Stimulated activated CD4-positive, alpha-beta T cell treated with anti-CD3 and anti-CD28 coated beads, Interleukin-1b, Interleukin-23, amount 100 ng/mL, for 1 hour (primary cell): ENCODE measurements at places on chromosomes 7 and 10.

GRCh38 chr7:45699015-45699309, 124.8 kb downstream of the ADCY1 start:
- no peak for DNase-seq

DNA sequence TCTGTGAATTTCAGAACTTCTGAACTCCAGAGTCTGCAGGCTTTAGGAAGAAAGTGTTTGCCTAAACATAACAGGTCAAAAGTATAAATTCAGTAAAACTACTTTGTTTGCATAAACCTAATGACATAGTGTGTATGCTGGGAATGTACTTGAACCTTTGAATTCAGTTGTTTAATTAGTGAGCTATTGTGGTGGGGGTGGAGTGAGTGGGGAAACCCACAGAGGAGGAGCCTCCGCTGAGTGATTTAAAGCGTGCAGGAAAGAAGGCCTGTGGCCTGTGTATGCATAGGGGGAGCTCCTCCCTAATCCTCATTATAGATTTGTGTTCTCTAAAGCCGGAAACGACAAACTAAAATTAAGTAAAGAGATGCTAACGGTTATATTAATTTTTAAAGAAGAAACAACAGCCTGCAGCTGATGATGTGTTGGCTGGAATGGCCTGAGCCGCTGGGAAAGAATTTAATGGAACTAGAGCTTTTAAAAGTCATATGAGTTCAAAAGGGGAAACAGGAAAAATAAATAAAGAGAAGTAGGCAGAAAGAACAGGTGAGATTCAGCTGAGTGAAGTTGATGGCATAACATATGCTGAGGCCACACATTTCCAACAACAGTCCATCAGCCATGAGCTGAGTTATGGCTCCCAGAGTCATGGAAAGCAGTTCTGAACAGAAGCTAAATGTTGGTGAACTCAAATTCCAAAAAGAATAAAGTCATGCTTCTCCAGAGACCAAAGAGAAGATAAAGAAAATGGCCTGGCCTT, 595.0 kb downstream of the GRM8 start:
- DNase-seq, result no peak

DNA sequence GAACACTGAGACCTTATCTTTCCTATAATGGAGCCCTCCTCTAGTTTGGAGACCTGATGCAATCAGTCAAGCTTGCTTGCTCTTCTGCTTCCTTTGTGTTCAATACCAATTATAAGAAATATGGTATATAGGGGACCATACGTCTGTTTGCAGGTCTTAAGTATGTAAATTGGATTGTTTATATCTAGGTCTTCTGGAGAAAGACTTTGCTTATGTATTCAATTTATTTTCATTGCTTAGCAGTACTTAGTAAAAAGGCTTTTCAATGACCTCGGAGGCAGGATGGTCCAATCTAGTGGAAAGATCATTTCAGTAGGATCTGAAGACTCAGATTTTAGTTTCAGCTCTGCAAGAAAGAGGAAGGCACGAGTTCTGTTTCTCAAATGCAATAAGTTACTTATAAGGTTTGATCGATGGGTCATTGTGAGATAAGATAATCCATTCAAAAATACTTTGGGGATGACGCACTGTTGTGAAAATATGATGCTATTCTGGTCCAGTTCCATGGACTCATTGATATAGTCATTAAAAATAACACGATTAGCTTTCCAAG, 571.6 kb downstream of the SH2D4B start:
- DNase-seq, result no peak

DNA sequence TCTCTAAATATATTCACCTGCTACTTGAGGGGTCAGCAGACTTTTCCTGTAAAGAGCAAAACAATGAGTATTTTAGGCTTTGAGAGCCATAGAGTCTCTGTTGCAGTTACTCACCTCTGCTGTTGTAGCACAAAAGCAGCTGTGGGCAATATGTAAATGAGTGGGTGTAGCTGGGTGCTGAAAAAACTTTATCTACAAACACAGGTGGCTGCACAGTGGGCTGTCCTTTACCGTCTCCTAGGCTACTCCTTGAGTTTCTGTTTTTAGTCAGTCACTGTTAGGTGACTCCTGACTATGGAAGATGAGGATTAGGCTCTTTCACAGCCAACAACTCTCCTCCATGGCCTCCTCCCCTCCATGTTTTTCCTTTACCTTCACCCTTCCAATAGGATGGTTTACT, 286.1 kb upstream of the C7orf33 start:
- no peak for DNase-seq

DNA sequence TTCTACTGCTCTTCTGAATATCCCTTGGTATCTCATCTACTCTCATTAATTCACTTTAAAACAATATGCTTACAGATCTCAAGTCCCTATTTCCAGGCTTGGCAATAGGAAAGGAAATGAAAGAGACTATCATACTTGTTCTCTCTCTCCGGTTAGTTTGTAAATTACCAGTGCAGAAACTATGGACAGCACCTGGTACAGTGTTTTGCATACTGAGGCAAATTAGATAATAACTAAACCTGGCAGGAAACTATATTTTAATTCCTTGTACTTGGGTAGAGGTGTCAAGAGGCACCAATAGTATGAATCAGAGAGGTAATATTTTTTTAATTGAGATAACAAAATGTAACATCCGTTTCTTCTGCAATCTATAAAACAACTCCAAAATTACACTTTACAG, 97.7 kb upstream of the TMEM196 start:
- no peak for DNase-seq

- DNase-seq, result no peak
These were observed 95.7 kb upstream of the PALS2 start for GRCh38 chr7:24477398-24478136.

GRCh38 chr10:104447331-104447730, 93.7 kb downstream of the CFAP58 start:
- DNase-seq, result no peak

- no peak for DNase-seq
These were observed 211.3 kb downstream of the BICC1 start for GRCh38 chr10:58723966-58724365.

DNA sequence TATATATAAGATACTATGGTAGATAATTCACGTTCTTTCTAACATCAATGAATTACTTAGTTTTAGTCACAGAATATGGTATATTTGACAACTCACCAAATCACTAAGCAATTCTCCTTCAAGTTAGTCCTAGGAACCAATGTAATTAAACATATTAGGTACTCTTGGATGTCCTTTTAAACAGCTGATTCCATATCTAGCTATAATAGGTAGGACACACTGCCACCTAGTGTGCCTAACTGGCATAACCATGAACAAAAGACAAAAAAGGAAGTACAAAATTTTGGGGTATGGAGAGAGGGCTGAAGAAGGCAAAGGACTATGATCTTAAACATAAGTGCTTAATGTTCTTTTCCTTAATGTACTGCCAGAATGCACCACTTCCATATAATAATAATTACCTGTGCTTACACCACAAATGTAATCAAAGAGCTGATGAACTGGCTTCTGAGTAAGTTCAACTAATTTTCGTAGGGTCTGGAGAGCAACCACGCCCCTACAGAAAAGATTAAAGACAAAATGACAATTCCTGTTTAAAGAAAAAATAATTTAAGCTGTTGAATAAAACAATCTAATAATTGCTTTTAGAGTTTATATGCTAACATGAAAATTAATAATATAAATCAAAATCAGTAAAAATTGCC, 28.7 kb downstream of the PNPLA8 start:
- peak; percentile 1 for DNase-seq

DNA sequence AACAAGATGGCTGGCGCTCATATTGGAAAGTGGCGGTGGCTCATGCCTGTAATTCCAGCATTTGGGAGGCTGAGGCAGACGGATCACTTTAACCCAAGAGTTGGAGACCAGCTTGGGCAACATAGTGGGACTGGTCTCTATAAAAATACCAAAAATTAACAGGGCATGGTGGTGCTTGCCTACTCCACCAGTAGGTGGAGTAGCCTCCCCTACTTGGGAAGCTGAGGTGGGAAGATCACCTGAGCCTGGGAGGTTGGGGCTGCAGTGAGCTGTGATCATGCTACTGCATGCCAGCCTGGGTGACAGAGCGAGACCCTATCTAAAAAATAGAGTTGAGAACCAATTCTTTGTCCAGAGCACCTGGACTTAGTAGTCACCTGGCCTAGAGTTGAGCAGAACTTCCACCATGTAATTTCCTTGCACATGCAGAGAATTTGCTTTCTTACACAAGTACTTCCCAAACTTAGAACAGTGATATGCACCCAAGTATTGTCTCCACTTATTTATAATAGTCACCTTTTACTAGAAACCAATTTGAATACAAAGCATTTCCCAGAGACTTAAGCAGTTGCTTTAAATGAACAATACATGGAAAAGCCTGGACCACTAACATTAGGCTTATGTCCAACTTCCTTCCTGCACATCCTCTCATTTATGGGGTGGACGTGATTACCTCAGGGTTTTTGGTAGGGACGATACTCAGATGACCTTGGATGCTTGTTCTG, 15.9 kb downstream of the LAMB4 start:
- DNase-seq, result no peak

DNA sequence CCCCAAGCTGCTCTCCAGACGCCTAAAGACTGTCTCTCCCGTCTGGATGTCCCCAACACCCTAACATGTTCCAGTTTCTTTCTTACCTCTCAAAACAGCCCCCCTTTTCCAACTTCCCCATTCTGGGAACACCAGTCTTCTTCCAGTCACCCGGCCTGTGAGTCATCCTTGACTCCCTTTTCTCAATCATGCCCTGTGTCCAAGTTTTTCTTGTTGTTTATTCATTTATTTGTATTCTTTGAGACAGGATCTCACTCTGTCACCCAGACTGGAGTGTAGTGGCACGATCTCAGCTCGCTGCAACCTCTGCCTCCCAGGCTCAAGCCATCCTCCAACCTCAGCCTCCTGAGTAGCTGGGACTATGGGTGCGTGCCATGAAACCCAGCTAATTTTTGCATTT, 15.6 kb downstream of the SNX10 start:
- DNase-seq, result no peak

- no peak for DNase-seq
These were observed 50.1 kb upstream of the CREB5 start for GRCh38 chr7:28362182-28362581.

DNA sequence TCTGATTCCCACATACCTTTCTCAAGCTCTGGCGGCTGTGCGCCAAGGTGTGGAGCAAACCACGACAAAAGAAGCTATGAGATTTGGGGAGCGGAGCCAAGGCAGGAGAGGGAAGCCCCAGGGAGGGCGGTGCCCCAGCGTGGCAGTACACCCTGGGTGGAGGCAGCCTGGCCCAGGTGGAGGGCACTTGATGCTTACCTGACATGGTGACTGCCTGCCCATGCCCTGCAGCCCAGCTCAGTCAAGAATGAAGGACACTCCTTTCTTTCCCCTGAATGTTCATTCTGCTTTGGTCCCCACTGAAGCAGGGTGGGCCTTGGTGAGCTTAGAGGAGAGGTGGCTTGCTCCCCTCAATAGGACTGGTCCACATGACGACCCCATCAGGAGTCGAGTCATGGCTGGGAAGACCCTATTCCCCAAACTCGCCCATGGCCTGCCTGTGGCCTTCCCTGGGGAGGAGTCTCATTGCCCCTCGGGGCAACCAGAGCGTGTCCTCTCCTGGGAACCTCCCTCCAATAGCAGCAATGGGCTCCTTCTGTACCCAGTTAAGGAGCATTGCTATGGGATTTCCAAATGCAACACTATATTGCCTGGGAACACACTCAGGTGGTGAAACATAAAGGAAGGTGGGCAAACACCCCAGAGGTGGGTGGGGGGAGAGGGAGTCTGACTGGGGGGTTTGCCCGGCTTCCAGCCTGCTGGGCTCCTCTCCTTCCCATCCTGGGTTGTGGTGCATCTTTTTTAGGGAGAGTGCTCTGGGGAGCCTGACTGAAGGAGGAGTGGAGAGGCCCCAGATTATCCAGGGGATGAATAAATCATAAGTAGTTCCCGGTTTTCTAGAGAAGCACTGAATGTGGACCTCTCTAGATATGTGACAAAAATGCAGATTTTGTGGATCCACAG, 22.7 kb downstream of the RAMP3 start:
- no peak for DNase-seq

DNA sequence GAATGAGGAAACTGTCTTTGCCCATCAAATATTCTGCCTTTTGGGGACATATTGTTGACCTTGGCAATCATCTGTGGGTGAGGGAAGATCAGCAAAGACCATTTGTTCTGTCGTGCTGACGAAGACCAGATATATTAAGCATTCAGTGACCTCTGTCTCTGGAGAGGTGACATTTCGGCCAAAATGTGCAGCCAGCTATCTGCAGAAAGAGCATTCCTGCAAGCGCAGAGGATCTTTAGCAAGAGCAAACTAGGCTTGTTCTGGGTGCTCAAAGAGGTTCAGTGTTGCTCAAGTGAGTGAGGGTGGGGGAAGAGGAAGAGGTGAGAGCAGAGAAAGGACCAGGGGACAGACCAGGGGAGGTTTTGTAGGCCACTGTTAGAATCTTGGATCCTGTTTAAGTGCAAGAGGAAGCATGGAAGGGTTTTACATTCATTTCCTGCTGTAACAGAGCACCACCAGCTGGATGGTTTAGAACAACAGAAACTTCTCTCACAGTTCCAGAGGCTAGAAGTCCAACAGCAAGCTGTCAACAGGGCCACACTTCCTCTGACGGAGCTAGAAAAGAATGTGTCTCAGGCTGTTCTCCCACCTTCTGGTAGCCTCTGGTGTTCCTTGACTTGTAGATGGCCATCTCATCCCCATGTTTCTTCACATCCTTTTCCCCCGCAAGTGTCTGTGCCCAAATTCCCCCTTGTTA, 11.2 kb downstream of the C10orf120 start:
- DNase-seq, result no peak

GRCh38 chr10:17510242-17510908, 56.0 kb upstream of the ST8SIA6 start:
- DNase-seq, result no peak

GRCh38 chr7:88106434-88106833, 113.4 kb downstream of the SRI start:
- no peak for DNase-seq

- DNase-seq, result no peak
These were observed 98.1 kb downstream of the PTPN20 start for GRCh38 chr10:47009215-47009838.

- no peak for DNase-seq
These were observed 381.5 kb upstream of the CNTNAP2 start for GRCh38 chr7:145735061-145735460.

- no peak for DNase-seq
These were observed 12.8 kb downstream of the ANKRD22 start for GRCh38 chr10:88838766-88839350.
